Activated T-cell treated with anti-CD3 and anti-CD28 coated beads, Interleukin-2, amount 50 U/mL, for 4 hours (primary cell): ENCODE measurements at places on chromosomes 1 and 21.

DNA sequence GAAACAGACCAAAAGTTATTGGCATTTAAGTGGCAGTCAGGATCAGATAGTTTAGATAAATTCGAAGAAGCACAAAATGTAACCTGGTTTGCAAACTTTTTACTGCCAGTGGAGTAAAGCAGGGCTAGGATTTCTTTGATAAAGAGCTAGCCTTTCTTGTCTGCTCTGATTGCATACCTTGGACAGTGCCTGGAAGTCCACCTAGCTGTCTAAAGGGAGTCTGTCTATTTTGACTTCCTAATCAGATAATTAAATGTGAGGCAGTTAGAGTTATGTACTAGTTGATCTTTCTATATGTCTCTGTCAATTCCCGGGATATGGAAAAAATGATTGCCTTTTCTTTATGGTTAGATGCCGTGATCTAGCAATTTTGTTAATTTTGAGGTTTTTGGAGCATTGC lies 4.1 kb downstream of the GPSM2 start:
- no peak for DNase-seq

DNA sequence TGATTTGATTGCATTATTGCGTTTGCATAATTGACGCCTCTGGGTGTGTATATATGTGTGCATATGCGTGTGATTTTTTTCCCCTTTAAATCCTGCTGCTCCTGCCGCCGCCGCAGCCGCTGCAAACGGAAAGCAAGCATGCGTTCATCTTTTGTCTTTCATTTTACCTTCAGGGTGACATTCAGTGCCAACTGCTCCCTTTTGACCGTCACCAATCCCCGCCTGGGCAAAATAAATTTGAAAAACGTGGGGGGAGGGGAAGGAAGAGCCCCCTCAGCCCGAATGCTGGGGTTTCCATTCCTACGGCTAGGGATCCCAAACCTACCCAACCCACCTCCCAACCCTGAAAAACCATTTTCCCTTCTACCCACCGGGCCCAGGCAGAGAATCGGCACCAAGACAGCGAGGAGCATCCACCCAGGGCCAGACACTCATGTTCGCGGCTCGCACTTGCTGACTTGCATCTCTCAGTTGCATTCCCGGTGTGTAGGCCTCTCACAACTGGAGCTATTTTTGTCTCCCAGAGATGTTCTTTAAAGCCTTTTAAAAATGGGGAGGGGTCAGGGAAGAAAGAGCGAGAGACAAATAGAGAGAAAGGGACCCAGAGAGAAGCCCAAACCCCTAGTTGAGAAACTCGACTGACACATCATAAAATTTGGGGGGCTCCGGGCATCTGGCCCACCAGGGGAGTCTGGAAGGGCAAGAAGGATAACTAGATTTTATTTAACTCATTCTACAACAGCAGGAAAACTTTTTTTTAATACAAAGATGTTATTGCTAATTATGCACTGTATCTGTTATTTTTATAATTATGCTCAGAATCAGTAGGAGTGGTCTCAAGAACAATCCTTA lies 367.1 kb upstream of the ESRRG start:
- DNase-seq, result no peak

- no peak for DNase-seq
These were observed 2.0 kb downstream of the LRRC7 start for GRCh38 chr1:69569576-69570328.

GRCh38 chr1:232483826-232484225 lies 146.1 kb downstream of the SIPA1L2 start:
- no peak for DNase-seq

DNA sequence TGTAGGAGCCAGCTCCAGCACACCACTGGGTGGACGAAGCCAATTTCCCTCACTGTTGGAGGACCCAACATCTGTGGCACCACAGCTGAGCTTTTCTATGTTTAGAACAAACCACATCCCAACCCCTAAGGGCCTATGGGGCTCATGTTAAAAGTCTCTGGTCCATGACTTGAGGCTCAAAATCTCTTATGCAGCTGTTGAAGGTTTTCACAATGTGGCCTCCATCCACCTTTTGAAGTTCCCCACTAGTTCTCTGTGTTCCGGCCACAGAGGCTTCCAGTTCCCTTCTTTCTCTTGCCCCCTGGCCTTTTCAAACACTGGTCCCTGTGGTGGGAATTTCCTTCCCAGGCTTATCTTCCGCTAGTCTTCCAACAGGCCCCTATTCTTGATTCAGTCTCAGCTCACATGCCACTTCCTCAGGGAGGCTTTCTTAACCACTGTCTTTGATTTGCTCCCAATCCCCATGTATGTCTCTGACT lies 3.9 kb upstream of the IFNLR1 start:
- DNase-seq, result no peak

DNA sequence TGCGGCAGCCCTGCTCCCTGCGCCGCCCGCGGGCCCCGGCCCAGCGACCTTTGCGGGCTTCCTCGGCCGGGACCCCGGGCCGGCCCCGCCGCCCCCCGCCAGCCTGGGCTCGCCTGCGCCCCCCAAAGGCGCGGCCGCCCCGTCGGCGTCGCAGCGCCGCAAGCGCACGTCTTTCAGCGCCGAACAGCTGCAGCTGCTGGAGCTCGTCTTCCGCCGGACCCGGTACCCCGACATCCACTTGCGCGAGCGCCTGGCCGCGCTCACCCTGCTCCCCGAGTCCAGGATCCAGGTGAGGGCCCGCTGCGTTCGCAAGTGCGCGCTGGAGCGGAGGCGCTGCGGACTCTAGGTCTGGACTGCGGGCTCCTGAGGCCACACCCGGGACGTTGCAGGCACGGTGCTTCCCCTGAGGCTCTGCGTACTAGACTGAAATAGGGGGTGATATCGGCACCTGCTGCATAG lies 351 bp downstream of the MIXL1 start:
- no peak for DNase-seq

GRCh38 chr1:115164484-115164883 lies 75.2 kb upstream of the TSPAN2 start:
- no peak for DNase-seq

DNA sequence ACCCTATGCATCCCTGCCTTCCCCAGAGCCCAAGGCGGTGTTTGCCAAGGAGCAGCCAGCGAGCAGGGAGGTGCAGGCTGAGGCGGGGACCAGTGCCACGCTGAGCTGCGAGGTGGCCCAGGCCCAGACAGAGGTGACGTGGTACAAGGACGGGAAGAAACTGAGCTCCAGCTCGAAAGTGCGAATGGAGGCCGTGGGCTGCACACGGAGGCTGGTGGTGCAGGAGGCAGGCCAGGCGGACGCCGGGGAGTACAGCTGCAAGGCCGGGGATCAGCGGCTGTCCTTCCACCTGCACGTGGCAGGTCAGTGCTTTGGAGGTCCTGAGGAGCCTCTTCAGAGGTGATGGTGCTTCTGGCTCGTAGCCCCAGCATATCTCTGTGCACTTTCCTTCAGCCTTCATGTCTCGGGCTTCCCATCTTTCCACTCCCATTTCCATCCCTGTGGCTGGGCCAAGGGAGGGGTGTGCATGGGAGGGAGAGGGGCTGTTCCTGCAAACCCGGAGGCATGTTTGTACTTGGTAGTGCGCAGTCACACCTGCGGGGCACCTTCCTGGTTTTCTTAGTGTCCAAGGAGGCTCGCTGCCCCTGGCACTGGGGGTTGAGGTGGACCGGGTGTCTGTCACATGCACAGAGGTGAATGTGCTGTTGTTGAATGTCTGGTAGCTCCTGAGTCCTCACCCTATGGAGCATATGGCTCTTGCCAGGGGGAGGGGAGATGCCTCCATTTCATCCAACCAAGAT lies 56.4 kb downstream of the OBSCN start:
- no peak for DNase-seq

- DNase-seq, result no peak
These were observed 35.6 kb downstream of the CAMSAP2 start for GRCh38 chr1:200774311-200774710.

DNA sequence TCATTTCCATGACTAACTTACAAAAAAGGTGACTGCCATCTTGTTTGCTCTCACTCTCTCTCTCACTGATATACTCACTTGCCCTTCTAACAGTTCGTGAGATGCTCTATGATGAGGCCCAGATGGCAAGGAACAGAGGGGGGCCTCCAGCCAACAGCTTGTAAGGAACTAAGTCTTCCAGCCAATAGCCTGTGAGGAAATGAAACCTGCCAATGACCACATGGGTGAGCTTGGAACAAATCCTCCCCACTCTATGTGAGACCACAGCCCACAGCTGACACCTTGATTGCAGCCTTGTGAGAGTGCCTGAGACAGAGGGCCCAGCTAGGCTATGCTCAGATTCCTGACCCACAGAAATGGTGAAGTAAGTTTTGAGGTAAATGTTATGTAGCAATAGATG lies 153.7 kb downstream of the HHIPL2 start:
- DNase-seq, result no peak

DNA sequence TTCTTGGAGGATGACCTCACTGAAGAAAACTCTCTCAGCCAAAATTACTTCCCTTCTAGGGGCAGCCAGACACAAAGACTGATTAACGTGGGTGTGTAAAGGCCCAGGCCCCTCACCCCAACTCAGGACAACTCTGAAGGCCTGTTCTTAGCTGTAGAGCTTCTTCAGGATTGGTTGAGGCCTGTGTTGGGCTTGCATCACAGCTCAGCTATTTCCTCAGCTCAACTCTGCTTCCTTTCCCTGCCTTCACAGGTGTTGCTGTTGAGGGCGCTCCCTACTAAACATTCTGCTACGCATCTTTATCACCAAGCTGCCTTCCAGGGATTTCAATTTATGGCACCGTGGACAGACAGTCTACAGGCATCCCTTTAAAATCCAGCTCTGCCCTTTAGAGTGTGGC lies 36.8 kb downstream of the MAB21L3 start:
- DNase-seq, result no peak

DNA sequence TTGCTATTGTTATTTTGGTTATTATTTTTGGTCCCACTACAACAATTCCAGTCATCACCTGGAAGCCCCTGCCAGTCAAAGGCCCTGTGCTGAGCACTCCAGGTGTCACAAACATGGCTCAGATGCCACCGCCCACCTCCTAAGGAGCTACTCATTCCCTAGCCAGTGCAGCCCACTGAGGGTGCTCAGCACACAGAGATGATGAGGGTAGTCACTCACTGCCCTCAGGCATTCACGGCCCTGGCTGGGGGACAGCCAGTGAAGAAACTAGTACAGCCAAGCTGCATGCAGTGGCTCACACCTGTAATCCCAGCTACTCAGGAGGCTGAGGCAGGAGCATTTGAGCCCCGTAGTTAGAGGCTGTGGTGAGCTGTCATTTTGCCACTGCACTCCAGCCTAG lies 42.3 kb downstream of the NIPAL3 start:
- DNase-seq, result no peak

DNA sequence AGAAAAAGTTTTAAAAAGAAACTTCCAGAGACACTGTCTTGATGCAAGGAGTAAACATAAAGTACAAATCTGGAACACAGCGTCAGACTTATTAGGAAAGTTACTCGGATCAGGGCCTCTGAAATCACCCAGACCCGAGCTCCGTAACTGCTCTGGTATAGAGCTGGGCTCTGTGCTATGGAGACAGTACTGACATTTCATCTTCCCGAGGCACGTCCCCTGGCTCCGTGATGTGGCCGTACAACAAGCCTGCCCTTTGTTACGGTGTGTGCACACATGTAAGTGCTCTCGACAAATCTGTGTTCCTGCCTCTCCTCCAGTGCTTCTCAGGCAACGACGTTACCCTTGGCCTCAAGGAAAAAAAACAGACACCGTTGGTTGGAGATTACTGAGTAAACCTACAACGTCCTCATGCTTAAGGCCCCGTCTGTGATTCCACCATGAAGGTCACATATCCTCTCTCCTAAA lies 107.0 kb upstream of the IRF2BP2 start:
- DNase-seq, result no peak

DNA sequence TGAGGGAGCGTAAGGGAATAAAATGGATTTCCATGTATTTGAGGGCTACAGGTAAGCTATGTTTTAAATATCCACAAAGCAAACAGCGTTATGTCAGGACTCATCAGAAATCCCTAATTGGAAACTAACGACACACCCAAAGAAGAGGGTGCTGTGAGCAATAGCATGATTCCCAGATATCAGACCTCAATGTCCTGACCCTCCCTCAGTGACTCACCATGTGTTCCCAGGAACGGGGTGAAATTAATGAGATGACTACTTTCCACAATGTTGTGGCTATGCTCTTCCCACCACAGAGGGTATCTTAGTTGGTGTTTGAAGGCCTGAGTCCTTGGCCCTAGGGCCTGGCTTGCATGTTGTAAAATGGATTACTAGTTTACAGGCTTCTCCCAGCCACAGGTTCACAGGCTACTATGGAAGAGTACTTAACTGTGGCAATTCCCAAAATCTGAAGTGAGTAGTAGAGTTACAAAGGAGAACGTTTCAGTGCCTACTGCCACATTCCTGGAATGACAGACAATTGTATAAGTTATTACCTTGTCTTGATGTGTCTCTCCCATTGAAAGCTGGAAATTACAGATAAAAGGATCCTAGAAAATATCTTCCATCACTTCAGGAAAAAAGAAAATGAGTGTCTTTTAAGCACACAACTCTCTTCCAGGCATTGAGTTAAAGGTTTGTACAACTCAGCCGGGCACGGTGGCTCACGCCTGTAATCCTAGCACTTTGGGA lies 1.7 kb upstream of the KRTAP11-1 start:
- no peak for DNase-seq

DNA sequence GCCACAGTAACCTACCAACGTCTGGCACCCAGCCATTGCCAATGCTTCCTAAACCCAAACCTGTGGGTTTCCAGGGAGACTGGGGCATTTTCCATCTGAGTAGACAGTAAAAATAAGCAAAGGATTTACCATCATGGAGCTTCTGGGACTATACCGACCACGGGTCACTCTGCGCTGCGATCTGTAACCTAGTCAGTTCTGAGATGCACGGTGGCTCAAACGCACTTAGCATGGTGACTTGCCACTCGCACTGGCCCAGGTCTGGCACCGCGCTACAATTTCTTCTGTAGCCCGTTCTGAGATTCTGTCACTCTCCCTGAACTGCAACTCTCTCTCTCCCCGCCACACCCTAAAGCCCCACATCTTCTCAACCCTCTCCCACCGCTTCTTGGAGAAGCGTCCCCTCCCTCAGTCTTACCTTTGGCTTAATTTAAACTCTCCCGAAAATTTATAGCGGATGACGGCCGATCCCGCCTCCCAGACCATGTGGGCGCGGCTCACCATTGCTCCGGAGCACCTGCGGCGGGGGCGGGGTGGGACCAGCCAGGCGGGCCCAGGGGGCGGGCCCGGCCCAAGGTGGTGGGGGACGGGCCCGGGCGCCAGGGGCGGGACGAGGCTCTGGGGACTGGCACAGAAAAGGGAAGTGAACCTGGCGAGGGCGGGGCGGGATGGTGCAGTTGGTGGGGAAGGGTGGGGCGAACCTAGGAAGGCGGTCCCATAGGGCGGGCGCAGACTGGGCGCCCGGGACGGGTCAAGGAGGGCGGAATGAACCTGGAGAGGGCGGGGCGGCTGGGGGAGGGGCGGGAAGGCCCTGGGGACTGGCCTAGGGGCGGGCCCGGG lies 493 bp upstream of the MAP3K21 start:
- DNase-seq, result peak; percentile 87
